ENCODE measurements at places on chromosomes 6 and 20.

DNA sequence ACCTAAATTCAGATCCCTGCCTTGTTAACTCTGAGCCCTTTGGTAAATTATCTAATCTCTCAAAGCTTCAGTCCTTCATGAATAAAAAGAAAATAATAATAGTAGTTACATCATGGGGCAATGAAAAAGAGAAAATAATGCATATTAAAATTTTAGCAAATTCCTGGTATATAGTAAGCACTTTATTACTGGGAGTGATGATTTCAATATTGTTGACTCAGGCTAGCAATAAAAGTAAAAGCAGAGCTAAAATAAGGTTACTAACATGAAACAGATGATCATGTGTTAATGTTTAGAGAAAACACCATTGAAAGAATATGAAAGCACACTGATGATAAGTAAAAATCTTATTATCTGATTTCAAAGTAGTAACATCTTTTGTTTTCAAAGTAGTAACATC, 13.6 kb downstream of the GINS1 start:
- DNase-seq = no peak

GRCh38 chr6:56860475-56860874, 94.4 kb upstream of the BEND6 start:
- no peak for DNase-seq

- DNase-seq = no peak
Measured at GRCh38 chr20:25252230-25252651, 4.4 kb downstream of the PYGB start.

DNA sequence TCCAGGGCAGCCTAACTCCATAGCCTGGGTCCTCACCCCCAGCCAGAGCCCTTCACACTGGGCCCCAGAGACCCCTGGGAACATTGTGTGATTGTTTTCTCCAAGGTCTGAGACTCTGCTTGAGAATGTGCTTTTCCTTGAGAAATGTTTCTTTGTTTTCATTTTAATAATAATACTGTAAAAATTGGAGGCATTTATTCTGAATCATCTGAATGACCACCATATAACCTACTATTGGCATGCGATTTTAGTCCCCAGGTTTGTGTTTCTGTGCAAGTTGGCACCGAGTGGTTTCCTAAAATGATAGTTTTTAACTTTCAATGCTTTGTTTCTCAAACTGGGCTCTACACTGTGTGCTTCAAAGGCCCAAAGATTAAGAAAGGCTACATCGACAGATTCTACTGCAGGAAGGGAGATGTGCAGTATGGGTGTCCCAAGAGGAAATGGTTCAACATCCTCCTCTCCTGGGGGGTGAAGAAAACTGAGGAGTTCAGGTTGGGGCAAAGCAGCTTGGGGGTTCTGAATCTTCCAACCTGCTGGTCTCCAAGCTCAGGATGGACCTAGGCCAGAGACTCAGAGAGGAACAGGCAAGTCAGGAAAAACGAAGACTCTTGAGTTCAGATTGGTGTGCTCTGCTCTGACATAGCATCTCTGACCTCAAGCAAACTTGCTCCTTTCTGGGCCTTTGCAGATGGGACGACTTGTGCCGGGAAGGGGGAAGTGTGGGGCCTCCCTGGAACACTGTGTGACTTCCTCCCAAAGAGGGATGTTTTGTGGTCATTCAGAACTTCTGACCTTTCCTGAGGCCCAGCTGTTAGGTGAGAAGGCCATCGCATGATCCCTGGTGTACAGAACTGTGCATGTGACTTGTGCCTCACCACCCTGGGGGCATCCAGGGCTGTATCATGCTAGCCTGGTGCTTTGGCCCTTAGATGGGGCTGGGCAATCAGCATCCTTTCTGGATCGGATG, 31.0 kb downstream of the DAAM2 start:
- no peak for DNase-seq

Data from stimulated activated CD8-positive, alpha-beta memory T cell treated with anti-CD3 and anti-CD28 coated beads, Interleukin-15, amount 100 ng/mL, for 48 hours (primary cell).